ENCODE measurements at places on chromosomes 13 and 19. TPM values are rescaled to one million over a fixed set of nuclear protein-coding genes. Genes with fewer than 3 reads are reported as not detected.

The GIPC3 gene
- 4.0 TPM for total RNA-seq

DNA sequence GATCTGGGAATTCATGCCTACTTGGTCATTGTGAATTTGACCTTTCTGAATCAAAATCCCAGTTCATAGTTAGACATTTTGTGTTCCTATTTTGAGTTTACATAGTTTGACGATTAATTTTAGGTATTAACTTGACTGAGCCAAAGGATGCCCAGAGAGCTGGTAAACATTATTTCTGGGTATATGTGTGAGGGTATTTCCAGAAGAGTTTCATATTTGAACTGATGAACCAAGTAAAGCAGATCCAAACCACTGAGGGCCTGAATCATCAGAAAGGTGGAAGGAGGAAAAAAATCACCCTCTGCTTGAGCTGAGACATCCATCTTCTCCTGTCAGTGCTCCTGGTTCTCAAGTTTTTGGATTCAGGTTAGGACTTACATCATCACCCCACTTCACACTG, 116.6 kb downstream of the CYSLTR2 start:
- H3K4me1 ChIP-seq: no peaks in the 10 kb centered on the region
- DNase-seq: no peak
- no peaks in the 10 kb centered on the region for H3K27me3 ChIP-seq
- no peak overlapping the region for H3K4me3 ChIP-seq

DNA sequence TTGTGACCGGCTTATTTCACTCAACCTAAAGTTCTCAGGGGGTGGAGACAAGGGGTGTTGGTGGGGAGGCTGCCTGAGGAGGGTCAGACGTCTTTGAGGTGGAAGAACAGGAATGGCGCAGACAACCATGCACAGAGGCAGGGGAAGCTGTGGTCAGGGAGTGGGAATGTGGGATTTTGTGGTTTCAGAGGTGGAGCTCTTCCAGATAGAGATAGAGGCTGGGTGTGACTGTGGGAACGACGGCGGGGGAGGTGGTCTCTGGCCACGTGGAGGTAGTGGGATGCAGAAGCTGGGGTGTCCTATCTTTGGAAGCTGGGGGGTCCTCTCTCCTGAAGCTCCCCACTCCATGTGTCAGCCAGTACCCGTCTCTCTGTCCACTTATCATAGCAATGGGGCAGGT, 7.8 kb upstream of the KLK14 start:
- DNase-seq: no peak
- H3K27me3 ChIP-seq: no peaks in the 10 kb centered on the region
- no peak overlapping the region for H3K4me3 ChIP-seq
- H3K36me3 ChIP-seq: no peaks in the 10 kb centered on the region

DNA sequence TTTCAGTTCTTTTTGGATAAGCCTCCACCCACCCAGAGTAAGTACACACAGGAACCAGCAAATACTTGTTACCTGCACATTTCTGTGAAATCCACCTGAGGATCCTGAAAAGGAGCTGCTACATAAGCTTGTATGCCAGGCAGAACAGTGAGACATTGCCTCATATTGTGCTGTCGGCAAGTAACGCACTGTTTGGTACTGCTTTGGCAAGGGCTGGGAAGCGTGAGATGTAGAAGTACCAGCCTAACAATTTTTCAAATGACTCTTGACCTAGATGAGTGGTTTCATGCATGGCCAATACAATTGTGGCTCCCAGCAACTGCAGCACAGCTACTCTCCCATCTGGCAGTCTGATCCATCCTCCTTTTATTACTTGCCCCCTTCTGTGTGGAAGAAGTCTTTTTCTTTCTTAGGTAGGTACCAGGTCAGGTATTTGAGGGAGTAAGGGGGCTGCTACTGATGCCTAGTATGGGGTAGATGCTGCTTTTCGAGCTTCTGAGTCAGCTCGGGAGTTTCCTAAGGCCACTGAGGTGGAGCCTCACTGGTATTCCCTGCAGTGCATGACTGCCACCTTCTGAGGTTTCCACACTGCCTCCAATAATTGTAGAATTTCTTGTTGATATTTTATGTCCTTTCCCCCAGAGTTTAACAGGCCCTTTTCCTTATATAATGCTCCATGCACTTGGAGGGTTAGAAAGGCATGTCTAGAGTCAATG, 52.2 kb downstream of the ZNF737 start:
- DNase-seq: no peak
- no peaks in the 10 kb centered on the region for H3K4me1 ChIP-seq
- H3K36me3 ChIP-seq: no peaks in the 10 kb centered on the region
- H3K4me3 ChIP-seq: no peak overlapping the region
- H3K27ac ChIP-seq: no peak overlapping the region

DNA sequence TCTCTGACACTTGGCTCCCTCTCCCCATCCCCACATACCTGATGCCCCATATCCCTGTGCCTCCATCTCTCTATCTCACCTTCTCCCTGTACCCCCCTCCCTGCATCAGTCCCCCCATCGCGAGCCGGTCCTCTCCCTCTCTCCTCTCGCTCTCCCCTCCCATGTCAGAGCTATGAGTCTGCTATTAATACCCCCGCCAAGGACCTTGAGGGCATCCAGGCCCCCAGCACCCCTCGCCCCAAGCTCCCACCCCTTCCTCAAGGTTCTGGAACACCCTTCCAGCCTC, 1.6 kb downstream of the GRIN2D start:
- H3K27ac ChIP-seq: no peak overlapping the region
- peaks cover 44% of the 10 kb centered on the region for H3K27me3 ChIP-seq

The TSKS gene
- 0.28 TPM for total RNA-seq

Measured in uterus (tissue), 4 donors.